ENCODE measurements at places on chromosomes 4 and X.

- DNase-seq = no peak
Observed at GRCh38 chr4:53562409-53562808, 28.9 kb downstream of the LNX1 start.

DNA sequence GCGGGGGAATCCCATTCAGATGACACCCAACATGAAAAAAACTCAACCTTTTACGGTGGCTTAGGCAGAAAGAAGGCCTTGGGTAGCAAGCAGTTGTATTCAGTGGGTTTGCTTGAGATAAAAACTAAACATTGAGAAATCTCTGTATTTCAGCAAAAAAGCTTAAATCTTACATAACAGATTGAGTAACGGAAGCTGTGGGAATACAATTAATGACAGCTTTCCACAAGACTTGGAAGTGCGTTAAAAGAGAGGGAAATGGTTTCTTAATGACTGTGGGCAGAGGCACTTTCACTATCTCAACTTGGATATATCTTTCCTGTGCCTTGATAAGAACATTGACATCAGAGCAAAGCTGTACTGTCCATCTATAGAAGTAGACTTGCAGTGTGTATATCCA, 418.5 kb upstream of the HS3ST1 start:
- no peak for DNase-seq

- no peak for DNase-seq
Observed at GRCh38 chr4:62806816-62807215, 1602.4 kb downstream of the TECRL start.

DNA sequence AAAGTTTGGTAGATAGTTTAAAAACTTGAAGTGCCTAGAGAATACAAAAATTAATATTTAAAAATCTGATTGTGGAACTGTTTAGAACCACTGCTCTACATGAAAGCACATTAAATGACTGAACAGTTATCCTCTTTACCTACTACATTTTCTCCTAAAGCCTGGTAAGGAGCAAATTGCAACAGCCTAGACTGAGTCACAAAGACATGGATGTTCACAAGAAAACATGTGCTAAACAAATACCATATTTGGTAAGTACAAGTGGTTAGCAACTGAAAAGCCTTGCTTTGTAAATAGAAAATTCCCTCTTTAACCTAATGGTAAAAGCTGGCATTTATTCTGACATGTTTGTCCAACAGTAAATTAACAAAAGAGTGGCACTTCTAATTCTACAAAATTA, 203.1 kb downstream of the FBXO8 start:
- DNase-seq = no peak

DNA sequence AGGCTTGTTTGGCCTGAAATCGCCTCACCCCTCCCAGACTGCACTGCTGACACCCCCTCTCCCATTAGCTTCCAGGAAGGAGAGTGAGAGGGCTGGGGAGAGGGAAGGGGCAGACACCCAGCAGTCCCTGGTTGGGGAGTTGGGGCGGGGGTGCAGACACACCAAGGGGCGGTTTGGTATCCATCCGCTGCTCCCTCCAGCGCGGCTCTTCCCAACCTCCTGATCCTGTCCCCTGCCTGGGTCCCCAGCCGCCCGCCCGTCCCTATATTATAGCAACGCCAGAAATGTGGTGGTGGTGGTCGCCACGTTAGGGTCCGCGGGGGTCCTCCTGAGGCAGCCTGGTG, 24.9 kb downstream of the GPRASP3 start:
- DNase-seq = no peak

- no peak for DNase-seq
Observed at GRCh38 chrX:48696909-48697727, 584 bp downstream of the SUV39H1 start.

GRCh38 chr4:78120144-78120880, 63.2 kb downstream of the FRAS1 start:
- DNase-seq = no peak

DNA sequence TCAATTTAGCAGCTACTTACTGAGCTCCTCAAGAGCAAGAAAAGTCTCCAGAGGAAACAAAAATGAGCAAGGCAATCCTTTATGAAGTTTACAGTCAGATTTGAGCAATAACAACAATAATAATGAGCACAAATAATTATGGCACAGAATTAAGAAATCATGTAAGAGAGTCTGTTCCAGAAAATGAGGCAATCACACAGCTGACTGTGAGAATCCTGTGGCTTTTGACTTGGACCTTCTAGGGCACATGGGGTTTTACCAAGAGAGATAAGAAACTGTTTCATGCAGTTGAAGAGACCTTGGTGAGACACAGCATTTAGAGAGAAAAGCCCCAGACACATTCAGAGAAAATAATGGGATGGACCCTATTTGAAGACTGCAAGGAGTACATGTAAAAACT, 362.6 kb upstream of the MAGEB2 start:
- DNase-seq = no peak

DNA sequence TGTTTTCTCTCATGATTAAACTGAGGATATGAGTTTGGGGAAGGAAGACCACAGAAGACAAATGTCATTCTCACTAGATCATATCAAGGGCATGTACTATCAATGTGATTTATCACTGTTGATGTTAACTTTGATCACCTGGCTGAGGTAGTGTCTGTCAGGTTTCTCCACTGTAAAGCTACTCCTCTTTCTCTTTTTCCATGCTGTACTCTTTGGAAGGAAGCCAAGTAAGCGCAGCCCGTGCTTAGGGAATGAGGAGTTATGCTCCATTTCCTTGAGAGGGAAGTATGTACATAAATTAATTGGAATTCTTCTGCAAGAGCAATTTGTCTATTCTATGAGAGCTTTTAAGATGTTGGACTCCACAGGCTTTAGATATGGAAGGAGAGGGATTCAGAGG, 4.0 kb upstream of the KANTR start:
- no peak for DNase-seq

GRCh38 chr4:122456231-122457116, at the start of gene IL2:
Gene IL2, minus strand, starts transcription at chr4:122456725. Its CDS starts 285 bp downstream, at chr4:122456440.
- DNase-seq = no peak

- DNase-seq = no peak
Observed at GRCh38 chr4:89306486-89307177, 968 bp downstream of the GPRIN3 start.

DNA sequence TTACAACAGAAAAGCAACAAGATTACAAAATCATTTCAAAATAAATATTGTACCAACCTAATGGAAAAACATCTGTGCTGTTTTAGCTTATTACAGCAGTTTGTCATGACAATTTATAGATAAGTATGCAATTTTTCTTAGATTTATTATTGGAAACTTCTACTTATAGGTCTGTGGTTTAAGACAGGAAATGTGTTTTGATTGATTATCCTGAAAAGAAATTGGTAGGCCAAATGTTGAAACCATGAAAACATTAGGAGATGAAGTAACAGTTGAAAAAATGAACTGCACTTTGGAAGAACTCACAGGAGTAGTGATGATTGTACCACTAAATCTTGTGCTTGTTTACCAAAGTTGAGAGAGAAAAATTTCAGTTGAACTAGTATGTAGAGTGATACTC, 162.2 kb upstream of the GIMD1 start:
- DNase-seq = no peak
